ENCODE measurements at places on chromosomes 11 and 22.

DNA sequence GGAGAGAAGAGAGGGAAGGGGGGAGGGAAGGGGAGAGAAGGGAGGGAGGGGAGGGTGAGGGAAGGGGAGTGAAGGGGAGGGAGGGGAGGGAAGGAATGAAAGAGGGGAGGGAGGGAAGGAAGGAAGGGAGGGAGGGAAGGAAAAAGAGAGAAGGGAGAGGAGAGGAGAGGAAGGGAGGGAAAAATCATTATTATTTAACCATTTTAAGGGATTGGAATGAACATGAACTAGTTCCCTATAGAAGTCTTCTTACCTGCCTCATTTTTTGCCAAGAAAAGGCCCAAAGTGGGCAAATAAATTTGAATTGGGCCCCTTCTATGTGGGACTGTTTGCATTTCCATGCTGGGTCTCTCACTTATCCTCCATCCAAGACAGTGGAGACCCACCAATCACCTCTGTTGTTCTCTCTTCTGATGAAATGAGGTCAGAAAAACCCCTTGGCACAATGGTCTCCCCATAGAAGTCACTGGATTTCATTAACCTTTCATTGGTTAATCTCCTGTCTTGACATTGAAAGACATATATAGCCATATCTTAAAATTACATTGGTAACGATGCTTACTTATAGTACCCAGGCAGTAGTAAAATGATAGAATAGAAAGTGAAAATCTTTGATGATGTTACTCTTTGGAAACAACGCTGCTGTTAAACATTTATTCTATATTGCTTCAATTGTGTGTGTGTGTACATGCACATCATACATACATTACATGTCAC is 80.1 kb upstream of the ASPHD2 start:
- DNase-seq: no peak

GRCh38 chr11:81959341-81959740 is 774.3 kb downstream of the FAM181B start:
- DNase-seq: no peak

GRCh38 chr22:25067851-25068421 is 115.4 kb downstream of the KIAA1671 start:
- DNase-seq: no peak

DNA sequence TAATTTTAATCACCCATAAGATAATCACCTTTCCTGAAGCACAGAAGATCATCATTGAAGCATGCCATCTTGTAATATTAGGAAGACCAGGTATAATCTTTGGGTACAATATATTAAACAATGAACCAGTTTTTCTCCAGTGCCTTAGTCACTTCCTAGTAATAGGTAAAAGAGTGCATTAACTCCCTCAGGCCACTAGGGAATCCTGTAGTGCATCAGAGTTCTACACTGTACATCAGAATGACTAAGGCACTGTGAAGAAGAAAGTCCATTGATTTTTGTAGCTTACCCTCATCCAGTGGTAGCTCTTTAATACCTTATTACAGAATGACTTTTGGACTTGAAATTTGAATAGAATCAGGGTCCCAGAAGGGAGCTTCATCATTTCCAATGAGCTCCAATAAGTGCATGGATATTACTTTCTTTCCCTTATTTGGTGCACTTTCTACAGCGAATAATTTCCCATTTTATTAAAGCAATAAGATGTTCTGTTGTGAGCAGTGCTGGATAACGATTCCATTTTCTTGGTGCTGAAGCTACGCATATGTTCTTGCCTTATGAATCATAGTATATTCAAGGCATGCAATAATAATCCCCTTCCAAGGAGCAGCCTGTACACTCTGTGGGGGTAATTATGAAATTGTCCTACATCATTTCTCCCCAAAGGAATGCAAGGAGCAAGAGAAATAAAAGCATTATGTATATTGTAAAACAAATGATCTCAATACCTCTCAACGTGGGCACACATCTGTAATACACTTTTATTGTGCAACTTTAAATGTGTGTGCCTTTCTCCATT is 4.7 kb downstream of the C11orf87 start:
- no peak for DNase-seq
